ENCODE measurements at places on chromosomes 3 and 15. TPM values are rescaled to one million over a fixed set of nuclear protein-coding genes. Genes with fewer than 3 reads are reported as not detected.
A peak's percentile ranks its signal among the peaks of the same experiment; 100 is the strongest.

DNA sequence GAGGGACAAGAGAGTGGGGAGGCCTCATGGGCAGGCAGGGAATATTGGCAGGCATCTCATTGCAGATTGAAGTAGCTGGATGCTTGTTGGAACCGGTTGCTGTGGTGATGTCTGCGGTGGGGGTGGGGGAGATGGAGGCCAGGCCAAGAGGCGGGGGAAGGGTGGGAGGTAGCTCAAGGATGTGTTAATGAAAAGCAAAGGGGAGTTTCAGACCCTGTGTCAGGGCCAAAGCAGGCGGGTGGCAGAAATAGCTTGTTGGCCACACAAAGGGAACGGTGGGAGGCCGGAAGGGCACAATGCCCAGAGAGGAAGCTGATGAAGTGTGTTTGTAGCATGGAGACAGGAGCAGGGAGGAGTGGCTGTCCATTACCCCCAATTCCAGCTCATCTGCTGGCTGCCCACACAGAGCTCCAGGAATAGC, 28.0 kb downstream of the CCDC33 start:
- no peaks in the 10 kb centered on the region for H3K36me3 ChIP-seq
- no peak overlapping the region for H3K4me3 ChIP-seq
- H3K4me1 ChIP-seq, result no peaks in the 10 kb centered on the region
- peaks cover 30% of the 10 kb centered on the region for H3K27me3 ChIP-seq

Gene MAP6D1
- 1.9 TPM for total RNA-seq

DNA sequence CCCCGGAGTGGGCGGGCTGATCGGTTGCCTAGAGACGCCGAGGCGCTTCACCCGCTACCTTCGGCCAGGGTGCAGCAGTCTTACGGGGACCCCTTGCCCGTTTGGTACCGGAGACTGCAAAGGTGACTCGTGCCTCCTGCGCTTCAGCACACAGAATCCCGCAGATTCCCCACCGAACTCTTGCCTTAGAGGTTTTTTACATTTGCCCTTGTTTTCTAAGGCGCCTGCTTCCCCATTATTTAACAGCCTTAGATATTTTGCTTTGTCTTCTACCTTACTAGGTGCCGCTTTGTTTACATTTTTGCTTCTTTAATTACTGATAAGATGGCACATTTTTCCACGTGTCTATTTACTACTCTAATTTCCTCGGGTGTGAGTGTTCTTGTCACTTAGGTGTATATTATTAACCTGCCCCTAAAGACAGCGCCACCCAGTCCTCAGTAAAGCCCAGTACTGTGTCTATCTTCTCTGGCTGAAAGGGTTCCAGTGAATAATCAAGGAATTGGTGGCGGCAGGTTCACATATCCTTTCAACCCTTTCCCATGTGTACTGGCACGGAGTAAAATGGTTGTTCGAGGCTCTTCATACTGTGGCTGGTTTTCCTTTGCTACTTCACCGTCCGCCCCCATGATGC, 573 bp upstream of the CEP152 start:
- H3K4me1 ChIP-seq, result peaks cover 19% of the 10 kb centered on the region
- H3K27me3 ChIP-seq, result peaks cover 3% of the 10 kb centered on the region
- peak overlapping the region; percentile 94 for H3K4me3 ChIP-seq
- peaks cover 5% of the 10 kb centered on the region for H3K36me3 ChIP-seq
- no peak for DNase-seq

DNA sequence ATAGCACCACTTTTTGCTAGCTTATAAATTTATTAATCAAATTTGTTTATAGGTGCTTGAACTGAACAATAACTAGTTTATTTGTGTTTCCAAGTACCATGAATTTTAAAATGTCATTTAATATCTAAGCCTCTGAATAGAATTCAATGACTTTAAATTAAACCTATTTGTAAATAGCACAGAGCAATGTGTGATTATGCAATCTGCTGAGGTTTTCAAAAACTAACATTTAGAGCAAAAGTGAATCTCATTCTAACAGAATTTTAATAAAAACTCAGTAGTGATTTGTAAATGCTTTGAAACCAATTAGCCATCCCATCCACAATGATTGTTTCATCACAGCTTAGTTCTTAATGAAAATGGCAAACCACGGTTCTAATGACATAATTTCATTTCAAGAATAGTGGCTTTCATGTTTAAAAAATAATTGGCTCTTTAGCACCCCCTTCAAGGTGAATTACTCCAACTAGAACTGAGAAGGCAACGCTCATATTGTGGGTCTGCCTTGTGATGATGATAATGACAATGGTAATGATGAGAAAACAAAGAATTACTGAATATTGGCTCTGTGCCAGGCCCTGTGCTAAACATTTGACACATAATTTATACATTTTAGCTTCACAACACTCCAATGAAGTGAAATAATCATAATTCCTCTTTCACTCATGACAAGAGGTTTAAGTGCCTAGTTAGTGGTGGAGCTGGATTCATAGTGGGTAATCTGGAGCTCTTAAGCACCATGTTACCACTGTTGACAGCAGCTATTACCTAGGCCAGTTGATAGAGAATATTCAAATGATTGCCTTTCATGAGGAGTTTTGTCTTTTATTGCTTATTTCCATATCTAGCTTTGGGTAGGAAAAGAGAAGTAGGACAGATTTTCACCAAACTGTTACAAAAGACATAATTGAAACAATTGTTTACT, 145.7 kb downstream of the RBMS3 start:
- H3K36me3 ChIP-seq, result no peaks in the 10 kb centered on the region
- no peak overlapping the region for H3K4me3 ChIP-seq
- no peaks in the 10 kb centered on the region for H3K4me1 ChIP-seq
- H3K27me3 ChIP-seq, result no peaks in the 10 kb centered on the region
- no peak for DNase-seq
